ENCODE measurements at places on chromosomes 7 and 10.

- DNase-seq, result no peak
Observed at GRCh38 chr7:29980151-29980550, 9.4 kb downstream of the SCRN1 start.

DNA sequence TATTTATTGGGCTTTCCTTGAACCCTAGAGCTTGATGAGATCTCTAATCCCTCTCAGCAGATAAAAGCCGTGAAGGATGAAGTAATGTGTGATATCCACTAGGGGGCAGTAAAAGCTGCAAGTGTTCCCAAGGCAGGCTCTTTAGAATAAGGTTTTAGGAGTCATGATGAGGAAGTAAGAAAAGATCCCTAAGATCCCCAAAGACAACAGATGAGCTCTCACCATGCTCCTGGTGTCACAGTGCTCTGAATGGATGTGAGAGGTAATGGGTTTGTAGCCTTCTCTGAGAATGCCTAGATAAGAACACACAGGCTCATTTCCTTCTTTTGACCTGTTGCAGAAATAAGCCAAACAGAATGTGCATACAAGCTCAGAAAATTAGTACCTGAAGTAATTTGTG, 70.4 kb upstream of the ITPRID1 start:
- peak; percentile 14 for DNase-seq

GRCh38 chr7:104156842-104157277, 51.0 kb downstream of the ORC5 start:
- DNase-seq, result peak; percentile 18

DNA sequence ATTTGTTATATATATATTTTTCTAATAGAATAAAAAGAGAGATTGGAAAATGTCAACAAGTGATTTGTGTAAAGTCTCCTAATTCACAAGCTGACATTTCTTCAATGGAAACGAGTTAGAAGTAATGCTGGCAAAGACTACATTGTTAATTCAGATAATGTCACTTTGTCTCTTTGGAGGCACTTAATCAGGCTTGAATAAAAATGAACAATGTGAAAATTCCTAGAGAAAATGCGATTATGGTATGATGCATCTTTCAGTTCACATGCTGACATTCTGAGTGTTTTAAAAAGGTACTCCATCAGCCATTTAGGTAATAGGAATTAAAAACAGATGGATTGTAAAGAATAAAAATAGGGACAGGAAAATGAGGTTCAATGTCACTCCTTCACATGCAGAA, 100.1 kb downstream of the SLC13A1 start:
- DNase-seq, result no peak

- DNase-seq, result no peak
Observed at GRCh38 chr7:132817949-132818348, 241.7 kb upstream of the PLXNA4 start.

DNA sequence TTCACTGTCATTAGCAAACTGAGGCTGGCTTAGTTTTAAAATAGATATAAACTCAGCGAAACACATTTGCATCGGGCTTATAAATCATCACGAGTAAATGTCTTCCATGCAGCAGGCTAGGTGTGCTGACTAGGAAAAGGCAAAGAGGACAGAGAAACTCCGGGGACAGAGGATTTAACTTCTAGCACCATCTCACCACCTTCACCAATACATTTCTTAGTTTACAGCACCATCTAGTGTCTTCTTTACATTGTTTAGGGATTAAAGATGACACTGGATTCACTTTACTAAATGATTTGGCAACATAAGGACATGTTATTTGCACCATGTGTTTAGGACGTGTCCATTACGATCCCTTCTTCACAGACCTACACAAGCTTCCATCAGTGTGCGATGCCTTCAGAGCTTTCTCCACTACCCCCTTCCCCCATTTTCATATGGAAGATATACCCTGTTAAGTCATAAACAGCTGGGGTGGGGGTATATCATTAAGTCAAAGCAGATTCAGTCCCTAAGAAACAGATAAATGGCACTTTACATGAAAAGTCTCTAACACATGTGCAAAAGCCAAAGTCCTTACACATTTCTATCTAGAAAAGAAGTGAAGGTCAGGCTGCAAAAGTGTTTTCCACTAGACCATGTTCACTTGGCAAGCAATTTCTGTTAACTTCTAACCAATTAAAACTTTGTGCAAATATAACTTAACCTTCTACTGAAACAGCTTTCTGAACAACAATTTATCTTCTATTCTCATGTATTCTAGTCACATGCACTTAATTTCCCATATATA, 103.3 kb downstream of the GRB10 start:
- peak; percentile 68 for DNase-seq

DNA sequence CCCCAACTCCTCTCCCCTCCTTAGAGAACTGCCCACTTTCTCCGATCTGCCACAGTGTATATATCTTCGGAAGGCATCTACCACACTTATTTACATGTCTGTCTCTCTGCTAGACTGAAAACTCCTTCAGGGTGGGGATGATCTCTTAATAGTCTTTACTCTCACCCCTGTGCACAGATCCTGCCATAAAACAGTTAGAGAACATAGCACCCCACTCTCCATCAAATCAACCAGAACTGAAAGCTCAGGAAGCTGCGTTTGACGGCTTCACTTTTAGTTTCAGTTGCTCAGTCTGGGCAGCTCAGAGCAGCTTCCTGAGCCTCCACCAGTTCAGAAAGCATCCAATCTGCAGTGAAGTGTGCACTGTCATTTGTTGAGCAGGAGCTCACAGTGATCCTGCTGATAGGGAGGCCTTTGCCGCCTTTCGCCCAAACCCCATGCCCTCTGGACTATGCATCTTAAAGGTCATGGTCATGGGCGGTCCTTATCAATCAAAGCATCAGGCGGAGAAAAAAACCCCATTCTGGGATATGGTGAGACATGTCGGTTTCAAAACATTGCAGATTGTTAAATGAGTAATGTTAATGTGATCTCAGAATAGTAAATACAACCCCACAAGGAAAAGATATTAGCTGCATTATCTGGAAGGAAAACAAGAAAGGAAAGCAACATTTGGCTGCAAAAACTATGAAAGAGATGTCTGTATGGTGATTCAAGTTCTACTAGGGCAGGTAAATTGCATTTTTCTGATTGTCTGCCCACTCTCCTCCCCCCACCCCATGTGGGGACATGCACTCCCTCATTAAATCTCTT, 167.1 kb upstream of the ADO start:
- DNase-seq, result peak; percentile 76

DNA sequence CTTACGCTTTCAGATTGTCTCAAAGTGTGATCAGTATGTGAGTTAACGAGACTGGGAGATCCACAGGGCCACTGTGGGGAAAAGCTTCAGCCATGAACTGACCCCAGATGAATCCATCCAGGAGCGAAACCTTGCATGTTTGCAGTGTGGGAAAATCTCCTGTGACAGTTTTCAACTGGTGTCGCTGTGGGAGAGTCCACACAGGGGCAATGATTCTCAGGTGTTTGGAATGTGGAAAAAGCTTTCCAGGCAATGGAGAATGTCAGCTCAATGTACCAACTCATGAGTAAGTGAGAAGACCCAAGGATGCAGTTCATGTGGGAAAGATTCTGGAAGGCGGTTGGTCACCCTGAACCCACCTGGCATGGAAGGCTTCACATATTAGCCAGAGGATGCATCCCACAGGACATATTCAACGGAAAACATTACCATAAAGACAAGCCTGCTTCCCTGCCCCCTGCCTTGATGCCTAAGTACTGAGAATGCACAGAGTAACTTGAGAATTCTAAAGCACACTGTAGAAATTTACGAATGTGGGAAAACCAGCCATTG, 204.1 kb upstream of the BMPER start:
- DNase-seq, result no peak

DNA sequence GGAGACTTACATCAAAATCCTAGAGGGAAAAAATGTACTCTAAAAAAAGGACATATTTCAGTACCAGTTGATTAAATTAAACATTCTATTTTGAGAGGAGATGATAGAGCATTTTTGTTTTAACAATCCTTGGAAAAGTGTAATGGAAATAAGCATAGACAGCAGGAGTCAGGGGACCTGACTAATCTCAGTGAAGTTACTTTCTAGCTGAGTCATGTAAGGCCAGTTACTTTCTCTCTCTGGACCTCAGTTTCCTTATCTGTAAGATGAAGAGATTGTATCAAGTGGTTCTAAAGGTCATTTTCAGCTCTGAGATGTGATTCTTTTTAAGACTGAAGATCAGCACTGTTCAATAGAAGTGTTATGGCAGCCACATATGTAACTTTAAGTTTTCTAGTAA, 44.1 kb downstream of the VTI1A start:
- DNase-seq, result no peak

- DNase-seq, result no peak
Observed at GRCh38 chr7:123231021-123232000, 31.5 kb upstream of the SLC13A1 start.

- no peak for DNase-seq
Observed at GRCh38 chr7:75772081-75773077, at the start of gene CCL26. Gene CCL26 (minus strand): TSS chr7:75772211. CDS start chr7:75772176, 35 bp downstream.

GRCh38 chr7:133821171-133821570, 306.0 kb upstream of the LRGUK start:
- DNase-seq, result no peak

DNA sequence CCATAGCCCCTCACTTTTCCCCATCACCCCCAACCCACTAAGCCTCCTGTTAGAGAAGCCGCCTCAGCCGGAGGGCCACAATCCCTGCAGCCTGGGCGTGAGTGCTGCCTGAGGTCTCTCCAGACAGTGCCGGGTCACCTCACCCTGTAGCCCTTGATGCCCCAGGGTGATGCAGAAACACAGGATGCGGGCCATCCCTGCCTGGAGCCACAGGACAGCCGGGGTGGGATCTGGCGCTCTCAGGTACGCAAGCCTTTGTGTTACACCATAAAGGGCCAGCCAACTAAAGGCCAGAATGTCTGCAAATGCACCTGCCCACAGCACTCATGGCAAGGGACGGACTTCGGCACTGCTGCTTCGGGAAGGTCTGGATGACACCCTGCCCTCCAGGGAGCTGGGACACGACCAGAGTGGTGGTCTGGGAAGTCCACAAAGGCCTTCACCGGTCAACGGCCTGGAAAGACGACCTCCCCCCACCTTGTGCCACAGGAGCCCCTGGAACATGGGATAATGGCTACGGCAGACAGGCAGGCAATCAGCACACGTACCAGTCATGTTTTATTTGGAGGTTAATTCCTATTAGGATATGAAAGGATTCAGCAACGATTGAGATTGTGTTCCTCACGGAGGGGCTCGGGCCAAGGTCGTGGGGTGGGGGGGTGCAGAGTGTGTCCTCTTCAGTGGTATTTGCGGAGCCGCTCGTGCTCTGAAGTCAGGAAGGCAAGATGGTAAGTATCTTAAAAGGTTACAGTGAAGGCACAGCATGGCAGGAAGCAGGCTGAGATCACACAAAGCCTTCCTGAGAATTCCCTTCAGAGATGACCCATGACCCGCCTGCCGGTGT, 8.1 kb downstream of the ATP5MF start:
- DNase-seq, result no peak

DNA sequence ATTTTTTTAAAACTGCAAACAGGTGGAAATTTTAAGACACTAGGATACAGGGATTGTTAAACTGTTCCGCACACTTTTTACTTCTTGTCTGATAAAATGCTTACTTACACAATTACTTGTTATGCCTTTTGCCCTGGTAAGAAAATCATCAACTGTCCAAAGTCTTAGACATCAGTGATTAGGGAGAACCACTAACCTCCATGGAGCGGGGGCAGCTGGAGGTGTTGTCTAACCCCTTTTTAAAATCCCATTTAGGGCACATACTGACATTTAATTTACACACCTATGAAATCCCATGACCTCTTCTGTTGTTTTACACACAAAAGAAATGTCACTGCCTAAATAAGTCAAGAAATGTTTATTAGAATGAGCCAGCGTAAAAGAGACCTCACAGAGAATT, 65.7 kb downstream of the TRIM24 start:
- no peak for DNase-seq

DNA sequence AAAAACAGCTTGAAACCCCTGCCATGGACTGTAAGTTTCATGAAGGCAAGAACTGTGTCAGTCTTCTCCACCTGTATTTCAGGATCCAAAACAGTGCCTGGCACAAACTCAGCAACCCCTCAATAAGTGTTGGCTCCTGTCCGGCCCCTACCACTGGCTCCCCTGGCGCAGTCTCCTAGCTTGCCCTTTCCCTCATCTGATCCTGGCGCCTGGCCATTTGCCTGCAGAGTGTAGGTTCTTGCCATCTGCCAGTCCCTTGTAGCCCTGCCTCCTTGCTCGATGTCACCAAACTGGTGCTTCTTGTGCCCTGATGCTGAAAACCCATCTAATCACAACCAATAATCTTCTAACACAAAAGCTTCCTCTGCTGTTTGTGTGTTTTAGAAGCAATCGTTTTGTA, 60.4 kb downstream of the LGI1 start:
- no peak for DNase-seq

DNA sequence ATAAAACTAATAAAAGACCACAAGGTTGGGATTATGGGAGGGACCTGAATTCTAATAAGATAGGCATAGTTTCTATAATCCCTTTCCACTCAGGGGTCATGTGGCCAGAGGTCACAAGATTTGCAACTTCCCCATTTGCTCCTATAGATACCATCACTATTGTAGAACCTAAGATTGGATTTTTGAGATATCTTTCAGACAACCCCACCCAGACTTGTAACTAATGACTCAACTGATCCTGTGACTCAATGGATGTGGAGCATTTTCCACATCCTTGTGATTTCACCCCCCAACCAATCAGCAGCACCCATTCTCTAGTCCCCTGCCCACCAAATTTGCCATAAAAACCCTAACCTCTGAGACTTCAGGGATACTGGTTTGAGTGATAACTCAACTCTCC, 51.9 kb upstream of the PIK3AP1 start:
- no peak for DNase-seq

- no peak for DNase-seq
Observed at GRCh38 chr7:6438427-6438826, 9.3 kb downstream of the DAGLB start.

- DNase-seq, result no peak
Observed at GRCh38 chr10:22219308-22219707, 1.5 kb upstream of the EBLN1 start.

- no peak for DNase-seq
Observed at GRCh38 chr10:128173386-128173785, 47.2 kb upstream of the MKI67 start.

- DNase-seq, result no peak
Observed at GRCh38 chr7:114789871-114790311, 132.0 kb upstream of the MDFIC start.

Measured in CD4-positive, alpha-beta T cell treated with Interleukin-21 for 1 hour (primary cell).